Uterus (tissue), 4 donors: ENCODE measurements at places on chromosomes 7 and 10. TPM values are rescaled to one million over a fixed set of nuclear protein-coding genes. Genes with fewer than 3 reads are reported as not detected.

- no peak for DNase-seq
These were observed 21.4 kb downstream of the BCCIP start for GRCh38 chr10:125844751-125845221.

DNA sequence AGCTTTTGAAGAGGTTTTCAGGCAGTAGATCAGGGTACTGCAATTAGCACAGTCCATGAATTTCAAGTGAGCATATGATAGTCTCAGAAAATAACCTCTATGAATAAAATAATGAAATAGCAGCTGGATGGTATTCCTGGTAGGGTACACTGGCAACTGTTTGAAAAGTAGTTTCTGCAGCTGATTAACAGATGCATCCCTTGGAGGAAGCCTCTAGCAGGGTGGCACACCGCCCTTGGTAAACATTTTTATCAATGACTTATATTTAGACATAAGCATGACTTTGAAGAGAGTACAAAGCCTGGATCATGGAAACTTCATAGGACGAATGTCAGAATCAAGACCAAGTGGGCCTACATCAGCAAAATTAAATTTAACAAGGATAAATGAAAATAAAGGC lies 26.8 kb downstream of the WNT16 start:
- DNase-seq: no peak

DNA sequence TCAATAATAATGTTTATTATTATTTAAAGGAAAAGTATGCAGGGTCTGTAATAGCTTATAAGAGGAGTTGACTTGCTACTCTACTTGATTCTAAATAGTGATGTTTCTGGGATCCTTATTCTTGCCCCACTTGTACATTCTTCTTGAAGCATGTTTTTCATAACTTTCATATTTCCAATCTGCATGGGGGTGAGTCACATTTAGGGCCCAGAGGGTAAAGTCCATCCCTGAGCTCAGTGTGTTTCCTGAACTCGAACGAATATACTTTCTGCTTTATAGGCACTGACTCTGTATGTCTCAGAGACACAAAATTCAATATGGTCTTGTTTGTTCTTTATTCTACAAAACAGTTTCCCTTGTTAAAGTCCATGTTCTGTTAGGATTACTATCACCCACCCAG lies 61.0 kb upstream of the SMIM30 start:
- DNase-seq: no peak

- DNase-seq: no peak
These were observed 4.4 kb upstream of the ITGB8 start for GRCh38 chr7:20326342-20326741.

- no peak for DNase-seq
These were observed 79.5 kb downstream of the TCERG1L start for GRCh38 chr10:131231965-131232541.

DNA sequence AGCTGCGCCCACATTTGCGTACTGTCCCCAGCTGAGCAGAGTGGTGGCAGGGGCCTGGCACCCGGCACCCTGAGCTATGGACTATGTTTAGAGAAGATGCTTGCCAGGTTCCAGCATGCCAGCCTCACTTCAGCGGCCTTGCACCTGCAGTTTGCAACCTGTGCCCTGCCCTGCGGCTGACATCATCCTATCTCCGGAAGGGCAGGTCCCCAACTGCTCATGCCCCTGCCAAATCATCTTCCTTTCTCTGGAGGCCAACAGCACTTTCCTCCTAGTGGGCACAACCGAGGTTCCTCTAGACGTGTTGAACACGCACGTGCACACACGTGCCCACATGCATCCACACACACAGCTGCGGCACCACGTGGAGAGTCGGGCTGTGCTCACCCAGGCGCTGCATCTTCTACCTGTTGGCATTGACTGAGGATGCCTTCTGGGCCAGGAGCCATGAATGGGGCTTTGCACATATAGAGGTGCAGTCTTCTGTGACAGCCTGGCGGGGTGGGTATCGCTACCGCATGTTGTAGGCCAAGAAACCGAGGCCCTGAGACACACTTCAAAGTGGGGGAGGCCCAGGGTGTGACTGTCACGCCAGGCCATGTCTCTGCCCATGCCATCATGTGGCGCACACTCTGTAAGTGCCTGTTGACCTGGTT lies 24.5 kb downstream of the CNPY1 start:
- DNase-seq: no peak

- DNase-seq: no peak
These were observed 6.5 kb upstream of the PPIF start for GRCh38 chr10:79340646-79341244.

GRCh38 chr7:138316421-138317043 lies 143.5 kb upstream of the TRIM24 start:
- DNase-seq: no peak

DNA sequence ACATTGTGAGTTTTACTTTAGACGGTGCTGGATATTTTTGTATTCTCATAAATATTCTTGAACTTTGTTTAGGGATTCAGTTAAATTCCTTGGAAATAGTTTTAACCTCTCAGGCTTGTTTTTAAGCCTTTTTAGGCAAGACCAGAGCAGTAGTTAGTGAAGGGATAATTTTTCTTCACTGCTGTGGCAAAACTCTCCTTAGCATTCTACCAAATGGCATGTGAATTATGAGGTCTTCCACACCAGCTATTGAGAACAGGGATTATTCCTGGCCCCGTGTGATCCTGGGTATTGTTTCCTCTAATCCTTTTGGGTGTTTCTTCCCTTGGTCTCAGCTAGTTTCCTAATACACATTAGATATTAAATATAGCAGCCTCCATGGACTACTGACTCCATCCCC lies 46.2 kb downstream of the CCDC71L start:
- DNase-seq: no peak

DNA sequence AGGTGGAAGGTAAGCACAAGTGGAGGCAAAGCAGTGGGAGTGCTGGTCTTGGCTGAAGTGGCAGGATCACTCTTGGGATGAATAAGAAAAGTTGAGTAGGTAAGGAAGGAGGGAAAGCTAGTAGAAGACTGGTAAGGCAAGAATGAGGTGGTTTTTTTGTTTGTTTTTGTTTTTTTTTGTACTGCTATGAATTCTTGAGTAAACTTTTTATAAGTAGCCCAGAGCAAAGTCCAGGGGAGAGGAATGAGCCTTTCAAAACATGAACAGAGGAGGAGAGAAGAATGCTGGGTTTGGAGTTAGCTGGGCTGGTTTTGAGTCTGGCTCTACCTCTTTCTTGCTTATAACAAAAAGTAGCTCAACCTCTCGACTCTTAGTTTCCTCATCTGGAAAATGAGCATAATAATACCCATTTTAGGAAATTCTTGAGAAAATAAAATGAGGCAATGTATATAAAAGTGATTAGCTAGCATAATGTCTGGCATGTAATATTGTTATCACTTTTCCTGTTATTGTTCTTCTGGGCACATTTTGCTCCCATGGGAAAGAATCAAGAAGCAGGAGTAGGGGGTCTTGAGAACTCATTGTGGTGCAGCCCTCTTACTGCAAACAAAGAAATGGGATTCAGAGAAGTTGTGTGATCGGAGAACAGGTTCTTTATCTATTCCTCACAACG lies 24.1 kb upstream of the LRRC17 start:
- no peak for DNase-seq

- no peak for DNase-seq
These were observed 35.0 kb downstream of the ZFAND2A start for GRCh38 chr7:1124816-1125602.

- DNase-seq: no peak
These were observed 119.9 kb upstream of the PTER start for GRCh38 chr10:16316733-16317390.

DNA sequence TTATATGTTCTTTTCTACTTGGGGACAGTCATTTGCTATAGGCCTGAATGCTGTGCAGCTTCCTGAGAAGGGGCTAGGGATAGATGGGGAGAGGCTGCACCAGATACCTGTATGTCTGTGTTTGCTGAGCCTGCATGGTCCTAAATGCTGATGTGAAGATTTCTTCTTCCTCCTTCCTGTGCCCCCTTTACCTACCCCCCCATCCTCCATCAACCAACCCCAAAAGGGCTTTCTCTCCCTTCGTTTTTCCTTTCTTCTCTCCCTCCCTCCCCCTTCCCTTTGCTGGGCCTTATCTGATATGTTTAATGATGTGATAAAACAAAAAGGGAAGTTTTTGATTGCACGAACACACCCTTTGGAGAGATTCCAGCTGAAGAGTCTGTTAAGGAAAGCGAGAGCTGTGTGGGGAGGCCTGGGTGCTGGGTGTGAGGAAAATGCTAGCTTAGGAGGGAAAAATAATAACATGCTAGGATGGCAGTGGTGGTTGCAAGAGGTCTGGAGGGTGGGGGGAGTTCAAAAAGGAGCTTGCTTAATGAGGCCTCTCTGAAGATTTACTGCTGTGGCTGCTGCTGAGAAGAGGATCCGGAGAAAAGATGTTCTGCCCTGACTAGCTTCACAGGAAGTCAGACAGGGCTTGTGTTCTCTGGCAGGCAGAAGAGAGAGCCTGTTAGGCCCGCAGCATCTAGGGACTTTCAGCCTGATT lies 101.8 kb downstream of the SAMD9 start:
- no peak for DNase-seq

GRCh38 chr10:14731875-14732512 lies 42.7 kb downstream of the FAM107B start:
- no peak for DNase-seq

- DNase-seq: no peak
These were observed 112.6 kb upstream of the PPIF start for GRCh38 chr10:79234391-79235315.

GRCh38 chr7:21965291-21965690 lies 19.6 kb upstream of the CDCA7L start:
- no peak for DNase-seq

GRCh38 chr10:71746344-71747037 lies 26.8 kb downstream of the VSIR start:
- DNase-seq: peak; percentile 49

GRCh38 chr7:19663816-19664462 lies 44.9 kb downstream of the POLR1F start:
- DNase-seq: no peak

- no peak for DNase-seq
These were observed 10.4 kb upstream of the ZNF485 start for GRCh38 chr10:43595739-43596298.

DNA sequence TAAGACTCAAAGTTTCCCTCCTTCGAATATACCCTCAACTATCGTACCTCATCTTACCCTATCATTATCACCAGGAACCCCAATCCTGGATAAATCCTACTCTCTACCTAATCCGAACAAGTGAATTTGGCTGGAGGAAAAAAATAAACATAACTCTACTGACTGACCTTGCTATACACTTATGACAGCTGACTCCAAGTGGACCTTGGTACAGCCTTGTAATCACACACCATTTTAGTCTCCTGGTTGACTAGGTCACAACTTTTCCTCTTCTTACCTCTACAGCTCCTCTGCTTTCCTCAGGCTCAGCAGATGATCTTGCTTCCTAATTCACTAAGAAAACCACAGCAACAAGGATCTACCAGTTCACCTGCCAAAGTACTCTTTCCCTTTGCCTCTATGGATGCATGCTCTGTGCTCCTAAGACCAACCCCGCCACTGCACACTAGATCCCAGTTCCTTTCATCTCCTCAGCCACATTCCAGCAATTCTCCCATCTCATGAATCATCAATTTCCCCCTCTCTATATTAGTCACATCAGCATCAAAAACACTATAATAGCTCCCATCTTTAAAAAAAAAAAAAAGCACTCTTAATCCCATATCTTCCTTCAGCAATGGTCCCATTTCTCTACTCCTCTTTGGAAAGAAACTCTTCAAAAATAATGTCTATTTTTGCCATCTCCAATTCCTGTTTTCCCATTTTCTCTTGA lies 35.5 kb downstream of the COA1 start:
- DNase-seq: no peak

DNA sequence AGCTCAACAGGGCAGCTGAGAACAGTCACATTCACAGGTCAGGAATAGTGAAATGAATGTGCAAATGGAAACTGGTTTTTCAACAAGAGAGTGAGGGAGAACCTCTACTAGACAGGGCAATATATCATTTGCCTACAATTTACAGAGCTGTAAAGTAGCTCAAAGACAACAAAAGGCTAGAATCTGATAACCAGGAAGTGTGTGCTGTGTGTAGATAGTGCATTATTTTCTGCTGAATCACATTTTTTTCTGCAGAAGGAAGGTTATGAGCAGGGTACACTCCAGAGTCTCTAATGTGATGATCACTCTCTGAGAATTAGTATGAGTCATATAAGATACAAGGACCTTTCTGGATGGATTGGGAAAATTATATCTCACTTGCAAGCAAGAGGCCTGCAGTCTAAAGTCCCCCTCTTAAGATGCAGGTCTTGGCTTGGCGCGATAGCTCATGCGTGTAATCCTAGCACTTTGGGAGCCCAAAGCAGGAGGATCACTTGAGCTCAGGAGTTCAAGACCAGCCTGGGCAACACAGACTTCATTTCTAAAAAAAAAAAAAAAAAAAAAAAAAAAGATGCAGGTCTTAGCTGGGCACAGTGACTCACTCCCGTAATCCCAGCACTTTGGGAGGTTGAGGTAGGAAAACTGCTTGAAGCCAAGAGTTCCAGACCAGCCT lies 59.9 kb upstream of the COBL start:
- DNase-seq: no peak

- no peak for DNase-seq
These were observed 133.3 kb downstream of the VPS41 start for GRCh38 chr7:38775506-38776175.

DNA sequence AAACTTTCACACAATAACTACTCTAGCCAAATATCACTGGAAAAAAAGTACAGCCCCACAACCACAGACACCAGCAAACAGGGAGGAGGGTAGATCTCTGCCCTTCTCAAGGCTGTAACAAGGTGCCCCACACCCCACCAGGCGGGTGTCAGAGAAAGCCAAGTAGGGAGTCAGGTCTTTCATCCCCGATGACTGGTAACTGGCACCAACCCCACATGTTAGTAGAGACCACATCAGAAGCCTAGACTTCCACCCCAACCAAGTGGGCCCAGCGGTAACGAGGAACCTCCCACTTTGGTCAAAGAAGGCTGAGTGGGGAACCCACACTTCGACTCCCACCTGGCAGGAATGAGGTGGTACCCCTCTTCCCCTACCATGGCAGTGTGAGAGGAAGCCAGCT lies 16.4 kb upstream of the RUFY2 start:
- no peak for DNase-seq

GRCh38 chr10:55203319-55203718 lies 402.3 kb upstream of the PCDH15 start:
- DNase-seq: no peak

- peak; percentile 50 for DNase-seq
These were observed 46.8 kb downstream of the HIPK2 start for GRCh38 chr7:139730746-139731612.

Gene TMEM225B
- total RNA-seq: 0.77 TPM

Gene TAS2R41
- total RNA-seq: not detected

Gene RASA4B
- 23.6 TPM for total RNA-seq

Gene SDHAF3
- 5.6 TPM for total RNA-seq

Gene ADO
- 15.6 TPM for total RNA-seq

Gene BAIAP2L1
- total RNA-seq: 4.3 TPM

Gene AMPH
- total RNA-seq: 0.51 TPM

Gene LAMB1
- total RNA-seq: 221 TPM

Gene ZFYVE27
- 2.8 TPM for total RNA-seq

Gene PLXNA4
- total RNA-seq: 9.7 TPM

Gene ENTPD1
- 99.5 TPM for total RNA-seq

Gene FERD3L
- total RNA-seq: not detected

Gene SYT15B
- total RNA-seq: 2.6 TPM

Gene SPDYE6
- not detected for total RNA-seq

Gene UCMA
- not detected for total RNA-seq

Gene TFEC
- 0.59 TPM for total RNA-seq

Gene MORN4
- total RNA-seq: 11.2 TPM
